IPS DF 19.7 (cell line): ENCODE measurements at places on chromosomes 7 and 10.

DNA sequence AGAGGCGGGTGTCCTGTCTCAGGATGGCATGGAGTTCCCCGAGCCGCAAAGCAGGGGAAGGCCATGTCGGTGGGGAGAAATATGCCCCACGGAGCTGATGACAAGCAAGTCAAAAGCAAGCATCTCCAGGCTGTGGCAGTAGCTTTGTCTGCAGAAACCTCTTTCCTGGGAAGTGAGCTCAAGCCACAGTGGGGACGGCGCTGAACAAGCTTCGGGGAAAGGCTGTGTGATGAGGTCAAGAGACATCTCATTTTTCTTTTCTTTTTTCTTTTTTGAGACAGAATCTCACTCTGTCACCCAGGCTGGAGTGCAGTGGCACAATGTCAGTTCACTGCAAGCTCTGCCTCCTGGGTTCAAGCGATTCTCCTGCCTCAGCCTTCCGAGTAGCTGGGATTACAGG is 62.6 kb downstream of the ELFN1 start:
- no peak for DNase-seq

- no peak for DNase-seq
Measured at GRCh38 chr10:54900584-54900983, 99.6 kb upstream of the PCDH15 start.

GRCh38 chr10:28604567-28605536 is 71.9 kb downstream of the WAC start:
- no peak for DNase-seq

DNA sequence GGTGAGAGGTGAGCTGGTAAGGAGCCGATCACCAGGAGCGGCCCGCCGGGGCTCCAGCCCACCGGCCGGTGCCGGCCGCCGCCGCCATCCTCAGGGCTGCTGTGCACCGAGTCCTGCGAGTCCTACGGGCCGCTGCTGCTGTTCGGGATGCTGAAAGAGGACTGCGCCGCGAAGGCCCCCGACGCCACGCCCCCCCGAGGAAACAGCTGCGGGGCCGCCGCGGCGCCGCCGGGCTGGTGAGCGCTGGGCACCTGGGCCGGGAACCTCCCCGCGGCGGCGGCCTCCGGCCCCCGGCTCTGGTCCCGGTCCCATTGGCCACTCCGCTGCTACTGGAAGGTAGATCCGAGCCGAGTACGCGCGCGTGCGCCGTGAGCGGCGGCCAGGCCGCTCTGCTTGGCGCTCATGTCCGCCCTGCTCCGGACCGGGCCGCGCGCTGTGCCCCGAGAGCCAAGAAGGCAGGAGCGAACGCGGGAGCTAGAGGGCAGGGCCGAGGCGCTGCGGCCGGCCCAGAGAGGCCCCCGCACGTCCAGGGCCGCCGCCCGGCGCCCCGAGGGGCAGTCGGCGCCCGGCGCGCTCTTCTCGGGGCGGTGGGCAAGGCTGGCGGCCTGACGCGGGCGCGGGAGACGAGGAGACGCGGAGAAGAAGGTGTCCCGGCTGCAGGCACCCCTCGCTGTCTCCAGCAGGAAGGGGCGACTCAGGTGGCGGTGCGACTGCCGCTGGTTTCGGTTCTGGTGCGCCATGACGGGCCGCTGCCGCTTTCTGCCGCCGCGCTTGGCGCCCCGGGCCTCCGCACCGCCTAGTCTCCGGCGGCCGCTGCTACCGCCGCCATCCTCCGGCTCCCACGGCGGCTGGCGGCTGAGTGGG is 121.3 kb upstream of the WIPF3 start:
- DNase-seq, result no peak

GRCh38 chr7:27122077-27122910 is 8.3 kb downstream of the HOXA4 start:
- DNase-seq, result no peak

GRCh38 chr7:83872501-83872900 is 223.6 kb upstream of the SEMA3E start:
- DNase-seq, result no peak

DNA sequence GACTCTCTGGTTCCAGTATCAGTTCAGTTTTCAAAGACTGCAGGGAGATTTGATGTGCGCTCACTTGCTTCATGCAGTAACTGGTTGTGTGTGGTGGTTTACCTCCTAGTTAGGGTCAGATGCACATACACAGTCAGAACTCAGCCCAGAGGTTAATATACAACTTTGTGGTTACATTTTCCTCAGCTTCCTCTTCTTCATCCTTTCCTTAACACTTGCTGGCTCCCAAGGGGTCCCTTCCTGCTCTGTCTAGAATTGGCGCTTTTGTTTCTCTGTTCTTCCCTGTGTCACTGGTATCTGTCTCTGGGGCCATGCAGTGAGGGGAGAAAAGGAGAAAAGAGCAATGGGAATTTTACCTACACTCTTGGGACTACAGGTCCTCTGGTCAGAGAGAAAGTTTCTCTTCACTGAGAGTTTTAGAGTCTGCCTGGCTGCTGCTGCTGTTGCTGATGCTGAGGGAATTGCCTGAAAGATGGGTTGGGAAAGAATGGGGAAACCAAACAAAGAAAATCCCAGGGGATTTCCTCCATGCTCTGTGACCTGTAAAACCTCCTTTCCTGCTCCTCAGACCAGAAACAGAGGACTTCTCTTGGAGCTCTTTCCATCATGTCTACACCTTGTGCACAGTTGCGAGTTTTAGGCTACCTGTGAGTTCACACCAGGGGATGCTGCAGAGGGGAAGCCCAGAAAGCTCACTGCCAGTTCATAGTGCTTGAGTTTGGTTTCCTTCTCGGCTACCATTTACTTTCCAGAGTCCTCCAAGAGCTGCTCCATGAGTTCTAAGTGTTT is 74.6 kb downstream of the WDFY4 start:
- no peak for DNase-seq
